ENCODE measurements at places on chromosomes 12 and 14. TPM values are rescaled to one million over a fixed set of nuclear protein-coding genes. Genes with fewer than 3 reads are reported as not detected.

KRT86 gene
- 0.16 TPM for total RNA-seq

GPX2 gene
- total RNA-seq, result not detected

RIPK3 gene
- total RNA-seq, result 1.1 TPM

PUS7L gene
- 7.2 TPM for total RNA-seq

PLEKHG3 gene
- total RNA-seq, result 136 TPM

CDCA4 gene
- 23.3 TPM for total RNA-seq

SLCO1A2 gene
- total RNA-seq, result not detected

INSM2 gene
- not detected for total RNA-seq

OR6C76 gene
- not detected for total RNA-seq

FSCB gene
- 0.25 TPM for total RNA-seq

SPTB gene
- total RNA-seq, result 1.8 TPM

SLC8B1 gene
- total RNA-seq, result 26.2 TPM

LRRC10 gene
- not detected for total RNA-seq

KERA gene
- total RNA-seq, result not detected

LTBP2 gene
- total RNA-seq, result 170 TPM

CSRP2 gene
- total RNA-seq, result 44.8 TPM

MMP19 gene
- total RNA-seq, result 3.7 TPM

ENDOU gene
- total RNA-seq, result not detected

RNFT2 gene
- total RNA-seq, result 6.2 TPM

SERPINA3 gene
- total RNA-seq, result 0.16 TPM

KRT79 gene
- 0.16 TPM for total RNA-seq

CCDC196 gene
- not detected for total RNA-seq

TAS2R10 gene
- not detected for total RNA-seq

PPP2R3C gene
- 7.7 TPM for total RNA-seq

CALM1 gene
- total RNA-seq, result 295 TPM

VWF gene
- under 0.01 TPM for total RNA-seq

IL31 gene
- total RNA-seq, result not detected

BATF gene
- not detected for total RNA-seq

LRP1 gene
- 24.0 TPM for total RNA-seq
